Right forelimb (tissue), 1 donor: ENCODE measurements at places on chromosomes 3 and 15.

DNA sequence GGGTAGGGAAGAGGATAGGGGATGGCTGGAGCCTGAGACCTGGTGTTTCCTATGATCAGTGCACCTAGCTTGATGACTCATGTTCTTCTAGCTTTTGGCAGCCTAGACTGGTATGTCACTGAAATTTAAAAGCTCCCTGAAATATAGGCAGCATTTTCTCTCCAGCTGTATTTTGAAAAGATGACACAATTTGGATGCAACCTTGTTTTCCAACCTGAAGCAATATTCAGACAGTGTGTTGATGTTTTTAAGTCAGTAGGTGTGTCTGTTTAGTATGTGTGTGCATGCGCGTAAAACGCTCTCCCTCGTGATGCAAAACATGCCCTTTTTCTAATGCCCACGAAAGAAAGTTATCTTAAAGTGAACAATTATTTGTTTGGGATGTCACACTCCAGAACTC lies 58.5 kb downstream of the RPL22L1 start:
- DNase-seq = no peak

- no peak for DNase-seq
Observed at GRCh38 chr3:42442640-42443039, 32.2 kb upstream of the LYZL4 start.

DNA sequence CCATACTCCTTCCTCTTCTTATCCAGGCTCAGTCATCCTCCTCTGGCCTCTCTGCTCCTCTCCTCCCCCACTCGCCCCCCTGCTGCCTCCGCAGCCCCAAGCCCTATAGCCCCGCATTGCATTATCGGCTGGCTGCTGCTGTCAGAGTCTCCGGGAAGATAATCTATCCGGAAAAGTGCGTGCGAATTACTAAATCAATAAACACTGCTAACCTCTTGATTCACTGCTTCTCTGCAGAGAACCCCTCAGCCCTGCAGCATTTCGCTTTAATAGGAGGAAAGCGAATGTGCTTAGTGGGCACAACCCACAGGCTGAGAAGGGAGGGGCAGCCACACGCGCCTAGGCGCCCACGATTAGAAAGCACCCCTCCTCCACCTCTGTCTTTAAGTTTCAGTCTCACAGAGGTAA lies 167.6 kb downstream of the ABHD5 start:
- no peak for DNase-seq

DNA sequence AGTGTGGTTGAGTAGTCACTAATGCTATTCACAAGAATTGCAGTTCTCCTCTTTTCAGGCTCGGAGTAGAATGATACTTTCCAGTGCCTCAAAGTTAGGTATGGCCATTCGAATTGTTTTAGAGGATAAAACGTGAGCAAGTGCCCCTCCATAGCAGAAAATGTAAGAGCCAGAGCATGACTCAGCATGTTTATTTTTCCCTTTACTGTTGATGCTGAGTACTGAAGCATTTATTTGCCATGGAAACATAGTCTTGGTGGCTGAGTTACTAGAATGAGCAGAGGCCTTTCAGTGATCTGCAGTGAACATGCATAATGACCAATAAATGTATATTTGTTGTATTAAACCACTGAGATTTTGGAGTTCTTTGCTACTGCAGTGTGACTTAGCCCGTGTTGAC lies 540.6 kb downstream of the NLGN1 start:
- DNase-seq = no peak

GRCh38 chr3:43960448-43960840 lies 269.7 kb downstream of the ABHD5 start:
- DNase-seq = no peak

- no peak for DNase-seq
Observed at GRCh38 chr3:19901918-19902317, 32.1 kb downstream of the EFHB start.

- DNase-seq = no peak
Observed at GRCh38 chr15:91548549-91548948, 305.0 kb upstream of the SLCO3A1 start.

GRCh38 chr3:178787960-178788359 lies 251.7 kb downstream of the KCNMB2 start:
- DNase-seq = no peak

DNA sequence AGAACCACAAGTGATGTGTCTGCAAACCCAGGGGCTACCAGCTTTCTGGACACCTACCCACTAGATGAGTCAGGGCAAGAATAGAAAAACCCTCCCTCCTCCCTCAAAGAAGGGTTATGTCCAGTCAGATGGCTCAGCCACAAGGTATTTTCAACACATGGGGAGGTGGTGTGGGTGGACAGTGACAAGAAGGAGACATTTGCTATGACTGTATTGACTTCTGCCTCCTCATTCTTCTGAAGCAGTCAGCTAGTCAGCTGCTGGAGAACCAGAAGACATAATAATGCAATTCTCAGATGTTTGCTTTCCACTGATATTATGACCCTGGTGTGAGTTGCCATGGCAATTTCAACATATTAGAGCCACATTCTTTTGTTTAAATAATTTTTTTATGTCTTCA lies 66.7 kb upstream of the GOLGA8B start:
- no peak for DNase-seq

GRCh38 chr3:43597961-43598360 lies 23.9 kb downstream of the ANO10 start:
- no peak for DNase-seq

DNA sequence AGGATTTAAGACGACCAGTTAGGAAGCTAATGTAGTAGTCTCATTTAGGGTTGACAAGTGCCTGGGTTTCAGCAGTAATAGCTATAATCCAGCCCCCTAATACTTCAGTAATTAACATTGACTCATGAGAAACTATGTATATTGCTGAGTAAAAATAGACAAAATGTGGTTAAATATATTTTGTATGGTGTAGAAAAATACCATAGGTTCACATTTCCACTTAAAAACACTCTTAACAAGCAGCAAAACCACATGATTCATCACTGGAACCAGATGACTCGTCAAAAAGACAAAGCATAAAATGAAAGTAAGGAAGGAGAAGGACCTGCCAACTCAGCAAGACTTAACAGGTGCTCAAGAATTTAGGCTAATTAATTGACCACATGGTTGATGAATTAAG lies 288.9 kb downstream of the EFHB start:
- no peak for DNase-seq

- no peak for DNase-seq
Observed at GRCh38 chr15:78302579-78303312, 3.3 kb upstream of the SKIC8 start.

GRCh38 chr3:31247850-31248562 lies 284.7 kb upstream of the STT3B start:
- no peak for DNase-seq

DNA sequence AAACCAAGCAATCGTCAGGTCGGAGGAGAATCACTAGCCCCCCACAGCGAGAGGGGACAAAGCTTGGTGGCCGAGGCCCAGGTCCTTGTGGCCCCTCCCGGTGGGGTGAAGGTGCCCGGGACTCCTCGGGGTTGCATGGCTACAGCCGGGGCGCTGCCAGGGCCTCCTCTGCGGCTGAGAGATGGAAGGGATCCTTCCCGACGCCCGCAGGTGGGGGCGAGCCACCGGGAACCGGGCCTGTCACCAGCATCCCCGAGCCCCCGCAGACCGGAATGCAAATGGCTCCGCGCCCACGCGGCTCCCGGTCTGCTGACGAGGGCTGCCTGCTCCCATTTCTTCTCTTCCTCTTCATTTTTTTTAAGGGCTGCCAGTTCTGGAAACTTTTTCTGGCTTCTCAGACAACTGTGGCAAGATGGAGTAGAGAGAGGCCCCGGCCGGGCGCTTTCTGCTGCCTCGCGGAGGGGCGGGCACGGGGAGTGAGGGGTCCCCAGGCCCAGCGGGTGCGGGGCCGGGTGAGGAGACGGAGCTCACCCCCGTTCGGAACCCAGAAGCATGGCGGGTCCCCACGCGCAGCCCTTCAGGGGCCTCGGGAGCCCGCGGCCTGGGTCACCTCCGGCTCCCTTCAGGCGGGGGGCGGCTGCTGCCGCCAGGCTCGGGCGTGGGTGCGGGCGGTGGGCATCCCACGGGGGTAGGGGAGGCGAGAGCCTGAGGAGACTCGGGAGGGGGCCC lies 27.5 kb downstream of the MELTF start:
- DNase-seq = peak; percentile 67

GRCh38 chr15:88949734-88950400 lies 36.7 kb upstream of the MFGE8 start:
- no peak for DNase-seq

GRCh38 chr3:169148448-169149348 lies 514.8 kb downstream of the MECOM start:
- no peak for DNase-seq

- no peak for DNase-seq
Observed at GRCh38 chr3:5133239-5134018, 11.3 kb downstream of the ARL8B start.

DNA sequence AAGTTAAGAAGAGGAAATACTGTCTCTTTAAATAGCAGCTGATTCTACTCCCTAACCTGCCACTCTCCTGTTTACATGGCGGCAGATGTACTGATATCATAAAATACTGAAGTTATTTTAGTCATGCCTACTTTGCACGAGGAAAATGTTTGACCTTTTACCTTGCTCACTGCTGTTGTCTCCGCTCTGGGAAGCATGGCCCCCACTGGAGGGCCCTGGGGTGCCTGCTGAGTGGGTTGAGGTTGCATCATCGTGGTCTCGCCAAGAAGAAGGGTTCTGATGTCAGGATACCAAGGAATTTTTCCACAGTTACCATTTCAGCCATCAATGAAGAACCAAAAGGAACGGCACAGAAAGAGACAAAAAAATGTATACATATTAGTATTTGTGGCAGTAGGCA lies 16.7 kb downstream of the MEIS2 start:
- no peak for DNase-seq

GRCh38 chr15:51346136-51346535 lies 4.7 kb downstream of the GLDN start:
- no peak for DNase-seq

GRCh38 chr3:189900578-189900977 lies 220.1 kb downstream of the P3H2 start:
- no peak for DNase-seq

- no peak for DNase-seq
Observed at GRCh38 chr15:90414408-90415028, 26.5 kb downstream of the IQGAP1 start.

- DNase-seq = no peak
Observed at GRCh38 chr15:81924729-81925128, 121.1 kb downstream of the MEX3B start.

- no peak for DNase-seq
Observed at GRCh38 chr3:43006825-43007224, 27.7 kb downstream of the GASK1A start.

- DNase-seq = peak; percentile 97
Observed at GRCh38 chr3:12810013-12810780, 13.7 kb downstream of the CAND2 start.

DNA sequence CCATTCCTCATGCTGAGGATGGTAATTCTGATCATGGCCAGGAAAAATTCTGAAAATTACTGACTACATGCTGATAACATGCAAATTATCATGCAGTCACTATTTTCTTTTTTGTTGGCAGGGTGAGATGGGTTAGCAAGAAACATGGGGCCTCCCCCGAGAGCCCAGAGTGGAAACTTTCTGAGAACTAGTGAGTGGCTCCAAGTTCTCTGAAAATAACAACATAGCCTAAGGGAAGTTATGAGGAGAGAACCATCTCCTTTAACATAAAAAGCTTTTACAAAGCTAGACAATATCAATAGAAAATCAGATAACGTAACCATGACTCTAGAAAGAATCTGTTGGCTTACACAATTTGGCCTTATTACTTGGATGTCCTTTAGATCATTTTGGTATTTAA lies 254.2 kb downstream of the PLOD2 start:
- DNase-seq = no peak

- DNase-seq = no peak
Observed at GRCh38 chr3:116164039-116164438, 281.2 kb downstream of the LSAMP start.

DNA sequence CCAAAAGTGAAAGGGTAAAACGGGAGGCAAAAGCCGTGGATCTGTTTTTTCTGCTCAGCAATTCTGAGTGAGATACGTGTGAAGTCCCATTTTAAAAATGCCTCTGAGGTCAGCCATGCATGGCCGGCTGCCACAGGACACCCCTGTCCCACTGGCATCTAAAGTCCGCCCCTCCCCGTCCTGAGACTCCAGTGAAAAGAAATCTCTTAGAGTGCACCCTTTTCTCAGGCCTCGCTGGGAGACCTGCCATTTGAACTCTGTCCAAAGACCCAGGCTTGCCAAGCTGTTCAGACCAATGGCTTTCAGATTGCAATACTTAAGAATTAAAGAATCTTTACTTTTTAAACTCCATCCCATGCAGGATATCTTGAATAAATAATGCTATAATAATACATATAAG lies 61.0 kb upstream of the SLC24A5 start:
- DNase-seq = peak; percentile 79

- DNase-seq = no peak
Observed at GRCh38 chr15:40838756-40839155, 5.1 kb upstream of the SPINT1 start.

GRCh38 chr3:126937973-126938372 lies 44.9 kb upstream of the PLXNA1 start:
- no peak for DNase-seq

DNA sequence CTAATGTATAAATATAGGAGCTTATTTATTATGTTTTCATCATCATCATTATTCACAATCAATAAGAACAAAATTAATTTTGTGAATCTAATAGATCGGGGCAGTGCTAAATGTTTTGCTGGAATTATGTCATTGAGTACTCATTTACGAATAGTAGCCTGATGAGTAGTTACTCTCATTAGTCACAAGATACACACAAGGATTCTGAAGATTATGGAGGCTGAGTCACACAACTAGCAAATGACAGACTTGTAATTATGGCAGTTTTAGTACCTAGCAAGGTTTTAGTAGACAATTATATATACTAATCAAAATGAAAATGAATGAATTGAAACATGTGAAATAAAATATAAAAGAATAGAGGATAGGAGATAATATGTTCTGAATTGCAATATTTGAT lies 954.2 kb downstream of the CADM2 start:
- DNase-seq = no peak

DNA sequence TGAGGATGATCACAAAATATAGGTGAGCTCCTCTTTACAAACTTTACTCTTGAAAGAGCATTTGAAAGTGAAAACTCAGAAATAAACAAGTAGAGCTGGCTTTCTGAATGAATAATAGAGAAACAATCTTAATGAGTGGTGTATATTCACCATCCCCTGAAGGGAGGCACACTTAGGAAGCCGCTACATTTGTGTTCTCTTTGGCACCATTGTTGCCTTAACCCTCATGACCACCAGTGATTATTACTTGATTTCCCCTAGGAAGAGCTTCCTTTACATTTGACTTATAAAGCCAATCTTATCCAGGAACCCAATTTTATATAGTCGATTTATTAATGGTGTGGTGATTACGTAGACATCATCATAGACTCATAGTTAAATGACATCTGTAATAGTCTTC lies 883.9 kb downstream of the TBL1XR1 start:
- no peak for DNase-seq

DNA sequence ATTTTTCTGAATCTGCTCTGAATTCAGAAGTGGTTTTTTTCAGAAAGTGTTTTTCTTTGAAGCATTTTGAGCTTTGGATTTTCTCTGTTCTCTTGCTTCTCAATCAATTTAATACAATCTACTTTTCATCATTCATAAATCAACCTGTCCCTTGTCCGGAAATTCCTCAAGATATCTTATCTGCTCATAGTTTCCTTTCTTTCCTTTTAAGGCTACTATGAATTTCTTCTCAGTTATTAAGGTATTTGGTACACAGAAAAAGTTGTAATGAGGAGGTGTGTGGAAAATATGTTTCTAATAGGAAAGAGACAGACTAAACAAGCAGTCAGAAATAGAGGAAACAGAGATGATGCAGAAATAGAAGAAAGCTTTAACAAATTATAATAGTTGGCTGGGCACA lies 14.4 kb downstream of the CGGBP1 start:
- DNase-seq = no peak
